ENCODE measurements at places on chromosomes 1 and 21. TPM values are rescaled to one million over a fixed set of nuclear protein-coding genes. Genes with fewer than 3 reads are reported as not detected.

The ITPKB gene
- 1.8 TPM for polyA plus RNA-seq

The SMCP gene
- polyA plus RNA-seq = not detected

The RCSD1 gene
- 3.1 TPM for polyA plus RNA-seq

The C1orf74 gene
- 0.82 TPM for polyA plus RNA-seq

The UBXN10 gene
- polyA plus RNA-seq = 1.1 TPM

The TCHHL1 gene
- not detected for polyA plus RNA-seq

The LCE2B gene
- polyA plus RNA-seq = not detected

The C1orf35 gene
- 7.5 TPM for polyA plus RNA-seq

The CADM3 gene
- 0.15 TPM for polyA plus RNA-seq

The FLG gene
- polyA plus RNA-seq = 0.06 TPM

The CGN gene
- polyA plus RNA-seq = 19.5 TPM

The DIRAS3 gene
- polyA plus RNA-seq = 1.9 TPM

The FCER1A gene
- polyA plus RNA-seq = 0.48 TPM

The HP1BP3 gene
- polyA plus RNA-seq = 34.8 TPM

The PRAMEF25 gene
- polyA plus RNA-seq = not detected

The MROH7 gene
- 0.64 TPM for polyA plus RNA-seq

The IGSF9 gene
- polyA plus RNA-seq = 14.0 TPM

The RIMKLA gene
- polyA plus RNA-seq = 0.07 TPM

The RYR2 gene
- 0.06 TPM for polyA plus RNA-seq

The IGSF21 gene
- 0.31 TPM for polyA plus RNA-seq

The NTRK1 gene
- 0.14 TPM for polyA plus RNA-seq

The SH2D2A gene
- 0.32 TPM for polyA plus RNA-seq

The FCRL1 gene
- polyA plus RNA-seq = 0.02 TPM

The C1orf210 gene
- polyA plus RNA-seq = 0.80 TPM

The PRAMEF13 gene
- not detected for polyA plus RNA-seq
